ENCODE measurements at places on chromosomes 6 and 20.

- DNase-seq: no peak
Observed at GRCh38 chr20:3174442-3175261, 1.3 kb upstream of the LZTS3 start.

- peak; percentile 73 for DNase-seq
Observed at GRCh38 chr20:2873747-2874041, 413 bp downstream of the PTPRA start.

- no peak for DNase-seq
Observed at GRCh38 chr6:26104457-26105108, 17.4 kb downstream of the HFE start.

DNA sequence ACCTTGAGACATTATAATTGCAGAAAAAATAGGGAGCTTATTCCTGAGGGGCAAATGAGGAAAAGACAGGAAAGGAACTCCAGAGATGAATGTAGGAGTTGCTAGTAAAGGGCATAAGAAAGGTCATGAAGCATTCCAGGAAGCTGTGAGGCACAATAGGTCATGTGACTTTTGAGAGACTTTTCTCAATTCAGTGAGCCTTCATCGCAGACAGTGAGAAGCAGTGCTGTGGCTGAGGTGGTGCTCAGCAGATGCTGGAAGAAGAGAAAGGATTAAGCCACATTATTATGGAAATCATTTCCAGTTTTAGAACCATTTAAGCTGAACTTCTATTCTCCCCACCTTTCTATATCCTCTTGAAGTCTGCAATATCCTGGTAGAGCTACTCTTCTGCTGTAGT, 4.1 kb downstream of the SPTLC3 start:
- DNase-seq: no peak

DNA sequence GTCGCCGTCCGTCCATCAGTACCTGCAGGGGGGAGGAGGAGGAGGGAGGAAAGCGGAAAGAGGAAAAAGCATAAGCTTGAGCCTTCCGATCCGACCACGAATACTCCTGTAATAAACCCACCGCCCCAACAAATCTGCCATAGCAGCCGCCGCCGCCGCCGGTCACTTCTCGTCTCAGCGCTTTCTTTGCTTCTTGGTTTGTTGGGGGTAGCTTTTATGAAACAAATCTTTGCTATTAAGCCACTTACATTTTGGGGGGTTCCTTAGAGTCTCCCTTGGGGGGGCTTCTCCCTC, 277 bp downstream of the ADGRB3 start:
- no peak for DNase-seq

- no peak for DNase-seq
Observed at GRCh38 chr20:45087814-45088213, 13.1 kb downstream of the KCNS1 start.

- no peak for DNase-seq
Observed at GRCh38 chr6:80921861-80922460, 815.5 kb downstream of the BCKDHB start.

DNA sequence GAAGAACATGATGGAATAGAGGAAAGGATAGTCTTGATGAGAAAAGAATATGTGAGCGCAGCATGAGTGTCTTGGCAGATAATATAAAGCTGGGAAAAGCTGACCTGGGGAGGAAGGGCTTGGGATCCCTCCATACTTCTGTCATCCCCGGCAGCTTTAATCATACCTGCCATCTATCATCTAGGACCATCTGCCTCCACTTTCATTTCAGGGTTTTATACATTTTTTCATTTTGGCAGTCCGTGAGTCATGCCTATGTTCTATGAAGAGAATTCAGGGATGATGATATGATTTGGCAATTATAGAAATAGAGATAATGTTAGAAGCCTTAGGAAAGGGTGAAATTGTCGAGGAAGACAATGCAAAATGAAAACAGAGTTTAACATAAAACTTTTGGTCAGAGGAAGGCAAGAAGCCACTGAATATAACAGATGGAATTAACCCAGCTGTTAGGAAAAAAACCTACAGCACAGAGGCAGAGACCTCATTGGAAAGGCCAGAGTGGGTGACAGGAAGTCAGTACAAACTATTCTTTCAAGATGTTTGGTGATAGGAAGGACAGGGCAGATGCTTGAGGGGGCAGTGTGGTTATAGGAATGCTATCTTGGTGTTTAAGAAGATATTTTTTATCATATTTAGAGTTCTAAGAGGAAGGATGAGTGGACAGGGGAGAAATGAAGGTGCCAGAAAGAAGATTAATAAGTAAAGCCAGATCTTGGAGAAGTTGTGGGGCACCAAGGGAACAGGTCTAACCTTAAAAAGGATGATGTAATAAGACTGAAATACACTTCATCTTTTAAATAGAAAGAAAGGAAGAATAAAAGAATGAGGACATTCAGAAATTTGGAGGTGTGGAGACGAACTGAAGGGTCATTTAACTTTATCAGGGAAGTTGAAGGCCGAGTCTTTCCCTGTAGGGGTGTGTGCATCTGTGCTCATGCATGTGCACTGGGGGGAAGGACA, 37.8 kb downstream of the MARCKS start:
- no peak for DNase-seq

DNA sequence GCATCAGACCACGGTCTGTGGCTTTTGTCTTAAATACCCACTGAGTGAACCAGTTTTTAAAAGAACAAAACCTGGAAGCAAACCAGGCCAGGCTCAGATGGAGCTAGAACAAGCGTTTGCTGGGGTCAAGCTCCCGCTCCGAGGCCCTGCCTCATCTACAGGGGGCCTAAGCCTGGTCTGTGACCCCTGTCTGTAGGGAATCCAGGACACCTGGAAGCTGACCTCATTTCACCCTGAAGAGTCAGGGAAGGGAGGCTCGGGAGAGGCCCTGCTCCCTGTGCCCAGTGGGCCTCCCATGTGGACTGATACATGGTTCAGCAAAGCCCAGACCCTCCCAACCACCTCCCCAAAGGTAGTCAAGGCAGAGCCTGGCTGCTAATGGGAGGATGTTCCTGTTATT, 26.8 kb upstream of the DLGAP4 start:
- DNase-seq: no peak

GRCh38 chr6:45587229-45588060, 209.7 kb upstream of the SUPT3H start:
- DNase-seq: no peak

DNA sequence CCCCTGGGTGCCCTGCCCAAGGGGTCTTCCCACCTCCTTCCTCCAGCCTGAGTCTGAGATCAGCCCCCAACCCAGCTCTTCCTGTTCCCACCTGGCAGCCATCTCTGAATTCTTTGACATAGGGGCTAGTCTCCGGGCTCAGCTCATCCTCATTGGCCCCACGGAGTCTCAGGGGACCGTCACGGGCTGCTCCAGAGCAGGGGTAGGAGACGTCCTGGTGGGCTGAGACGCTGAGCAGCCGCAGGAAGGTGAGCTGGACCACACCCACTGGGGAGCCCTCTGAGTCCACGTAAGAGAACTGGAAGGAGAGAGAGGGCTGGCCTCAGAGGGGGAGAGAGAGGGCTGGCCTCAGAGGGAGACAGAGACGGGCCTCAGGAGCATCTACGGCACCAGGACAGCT, 28.1 kb downstream of the COL11A2 start:
- DNase-seq: no peak

GRCh38 chr6:83867527-83868161, 8.2 kb downstream of the CYB5R4 start:
- no peak for DNase-seq

- DNase-seq: peak; percentile 45
Observed at GRCh38 chr6:13763740-13764381, 50.5 kb downstream of the MCUR1 start.

- DNase-seq: no peak
Observed at GRCh38 chr6:54217018-54217417, 91.2 kb upstream of the TINAG start.

- DNase-seq: no peak
Observed at GRCh38 chr6:127855542-127856159, 45.2 kb downstream of the THEMIS start.

DNA sequence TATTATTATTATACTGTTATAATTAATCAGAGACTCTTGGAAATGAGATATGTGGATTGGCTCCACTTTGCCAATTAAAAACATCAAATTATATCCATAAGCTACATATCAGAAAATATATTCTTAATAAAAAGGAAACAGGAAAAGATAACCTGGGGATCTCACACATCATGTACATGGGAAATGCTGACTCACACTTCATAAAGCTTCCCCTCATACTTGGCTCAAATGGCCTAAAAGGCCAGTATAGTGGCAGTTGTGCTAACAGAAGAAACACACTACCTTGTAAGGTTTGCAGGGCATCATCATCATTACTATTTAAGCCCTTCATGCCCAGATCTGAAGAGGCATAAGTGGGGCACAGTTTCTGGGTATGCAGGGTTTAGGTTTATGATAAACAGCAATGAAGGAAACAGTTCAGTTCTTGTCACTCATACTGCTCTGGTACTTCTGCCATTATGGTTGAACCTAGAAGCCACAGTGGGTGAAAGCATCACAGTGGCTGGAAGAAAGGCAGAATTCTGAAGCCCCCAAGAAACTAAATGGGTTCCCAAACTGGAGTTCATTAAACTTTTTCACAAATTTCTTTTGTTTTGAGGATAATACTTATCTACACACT, 60.6 kb downstream of the BTBD9 start:
- DNase-seq: no peak

DNA sequence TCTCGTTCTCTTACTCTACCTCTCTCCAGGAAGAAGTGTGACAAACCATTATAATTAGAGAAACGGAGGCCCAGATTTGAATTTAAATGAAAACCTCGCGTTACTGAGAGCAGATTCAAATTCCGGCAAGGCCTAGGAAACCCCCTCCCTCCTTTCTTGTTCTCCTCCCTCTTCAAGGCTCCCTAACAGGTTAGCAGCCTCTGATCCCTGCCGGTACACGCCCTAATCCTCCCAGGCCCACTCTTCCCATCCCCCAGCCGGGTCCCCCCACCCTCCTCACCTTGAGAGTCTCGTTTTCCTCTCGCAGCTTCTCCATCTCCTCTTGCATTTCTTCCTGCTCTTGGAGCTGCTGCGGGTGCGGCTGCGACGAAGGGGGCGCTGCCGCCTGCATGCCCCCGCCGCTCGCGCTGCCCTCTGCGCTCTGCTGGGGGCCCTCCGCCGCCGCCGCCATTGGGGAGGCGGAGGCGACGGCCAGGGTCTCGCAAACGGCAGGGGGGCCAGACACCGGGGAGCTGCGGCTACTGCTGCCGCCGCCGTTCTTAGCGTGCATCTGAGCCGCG, 3.8 kb downstream of the MTCL3 start:
- DNase-seq: peak; percentile 29

- no peak for DNase-seq
Observed at GRCh38 chr20:1204576-1204975, 1.3 kb downstream of the C20orf202 start.

DNA sequence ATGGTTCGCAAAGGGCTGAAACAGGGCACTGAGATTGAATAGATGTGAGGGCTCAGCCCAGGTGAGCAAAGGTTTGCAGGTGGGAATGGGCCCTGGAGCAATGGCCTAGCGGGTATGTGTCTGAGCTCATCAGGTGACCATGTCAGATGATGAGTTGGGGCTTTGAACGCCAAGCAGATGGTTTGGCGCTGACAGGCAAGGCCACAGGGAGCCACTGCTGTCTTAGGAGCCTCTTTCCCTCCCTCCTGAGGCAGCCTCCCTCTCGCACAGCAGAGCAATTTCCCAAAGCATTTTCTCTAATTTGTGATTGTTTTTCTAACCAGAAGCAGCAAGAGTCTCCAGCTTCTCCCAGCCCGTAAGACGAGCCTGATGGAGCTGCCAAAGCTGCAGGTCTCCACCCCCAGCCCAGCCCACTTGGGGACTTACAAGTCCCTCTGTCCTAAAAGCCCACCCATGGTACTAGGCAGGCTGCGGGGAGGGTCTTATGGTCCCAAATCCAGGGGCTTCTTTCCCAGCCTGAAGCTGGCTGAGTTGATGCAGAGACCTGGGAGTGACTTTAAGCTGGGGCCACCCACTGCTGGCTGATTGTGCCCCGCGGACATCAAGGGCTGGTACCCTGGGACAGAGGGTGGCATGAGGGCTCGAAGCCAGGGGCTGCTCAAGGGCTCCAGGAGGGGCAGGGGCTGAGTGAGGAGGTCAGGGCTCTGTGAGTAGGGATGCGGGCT, 11.6 kb downstream of the CDH22 start:
- DNase-seq: no peak

DNA sequence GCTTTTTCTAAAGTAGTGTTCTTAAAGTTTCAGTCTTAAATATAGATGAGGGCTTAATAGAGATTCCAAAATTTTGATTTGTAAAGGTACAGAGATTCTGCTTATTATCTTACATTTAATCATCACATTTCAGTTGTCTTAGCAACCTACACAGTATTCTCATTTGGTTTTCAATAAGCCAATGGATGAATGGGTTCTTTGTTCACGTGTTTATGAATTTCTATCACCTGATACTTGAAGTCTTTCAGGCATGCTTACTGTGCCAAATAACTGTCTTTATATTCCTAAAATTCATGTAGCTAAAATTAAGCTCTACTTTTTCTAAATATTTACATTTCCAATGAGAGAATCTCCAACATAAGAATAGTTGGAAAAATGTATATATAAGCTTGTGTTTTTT, 152.7 kb downstream of the EYA4 start:
- DNase-seq: no peak

GRCh38 chr6:89611666-89612065, 26.9 kb downstream of the LYRM2 start:
- no peak for DNase-seq

- no peak for DNase-seq
Observed at GRCh38 chr20:62914970-62915457, 11.3 kb downstream of the DIDO1 start.

GRCh38 chr20:33181482-33182093, 13.6 kb downstream of the BPIFA2 start:
- DNase-seq: no peak

- DNase-seq: no peak
Observed at GRCh38 chr20:36337886-36338285, 31.7 kb downstream of the DLGAP4 start.

DNA sequence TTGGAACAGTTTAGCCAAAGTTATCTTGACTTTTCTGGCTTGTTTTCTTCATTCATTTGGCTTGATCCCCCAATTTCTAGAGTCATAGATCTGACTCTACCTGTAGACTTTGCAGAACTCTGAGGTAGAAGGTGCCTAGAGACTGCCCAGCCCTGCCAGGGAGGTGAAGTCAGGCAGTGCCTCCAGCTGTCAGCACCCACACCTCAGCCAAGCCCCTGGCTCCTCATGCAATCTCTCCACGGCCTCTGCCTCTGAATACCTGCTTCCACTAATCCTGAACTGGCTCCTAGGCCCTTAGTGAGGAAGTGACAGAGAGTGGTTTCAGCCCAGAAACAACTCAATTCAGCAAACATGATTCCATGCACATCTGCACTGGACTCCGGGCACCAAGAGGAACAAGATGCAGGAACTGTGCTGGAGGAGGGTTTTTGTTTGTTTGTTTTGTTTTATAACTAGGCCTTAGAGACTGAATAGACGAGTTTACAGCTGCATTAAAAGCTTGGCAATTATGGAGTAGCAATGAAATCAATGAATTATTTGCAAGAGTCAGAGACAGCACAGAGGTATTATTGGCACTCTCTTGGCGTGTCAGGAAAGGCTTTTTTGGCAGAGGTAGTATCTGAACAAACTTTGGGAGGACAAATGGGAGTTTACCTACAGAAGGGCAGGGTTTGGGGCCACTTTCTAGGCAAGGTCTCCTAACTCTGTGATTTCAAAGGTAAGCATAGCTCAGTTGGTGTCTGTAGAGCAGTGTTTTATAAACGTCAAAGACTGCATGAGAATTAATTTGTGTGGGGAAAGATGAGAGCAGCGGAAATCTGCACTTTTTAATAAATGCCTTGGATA, 25.2 kb downstream of the TGM3 start:
- no peak for DNase-seq

- no peak for DNase-seq
Observed at GRCh38 chr6:160360955-160361354, 12.8 kb downstream of the SLC22A3 start.

Measured in GM10248 (cell line).